ENCODE measurements at places on chromosomes 16 and 17. TPM values are rescaled to one million over a fixed set of nuclear protein-coding genes. Genes with fewer than 3 reads are reported as not detected.

FLCN gene
- 38.8 TPM for total RNA-seq

TBC1D3C gene
- total RNA-seq, result not detected

- DNase-seq, result no peak
These were observed 444.3 kb downstream of the KCNJ2 start for GRCh38 chr17:70613681-70614080.

- peak; percentile 74 for DNase-seq
These were observed 3.1 kb downstream of the CACNB1 start for GRCh38 chr17:39194089-39194984.

DNA sequence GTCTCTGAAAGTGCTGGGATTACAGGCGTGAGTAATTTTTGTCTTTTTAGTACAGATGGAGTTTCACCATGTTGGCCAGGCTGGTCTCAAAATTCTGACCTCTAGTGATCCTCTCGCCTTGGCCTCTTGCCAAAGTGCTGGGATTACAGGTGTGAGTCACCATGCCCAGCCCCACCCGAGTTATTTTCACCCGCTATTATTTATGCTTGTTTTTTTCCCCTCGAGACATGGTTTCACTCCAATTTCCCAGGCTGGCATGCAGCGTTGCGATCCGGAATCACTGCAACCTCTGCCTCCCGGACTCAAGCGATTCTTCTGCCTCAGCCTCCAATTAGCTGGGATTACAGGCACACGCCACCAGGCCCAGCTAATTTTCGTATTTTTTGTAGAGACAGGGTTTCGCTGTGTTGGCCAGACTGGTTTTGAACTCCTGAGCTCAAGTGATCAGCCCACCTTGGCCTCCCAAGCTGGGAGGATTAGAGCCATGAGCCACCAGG is 9.2 kb downstream of the RPL23 start:
- DNase-seq, result peak; percentile 49

- DNase-seq, result no peak
These were observed 76.0 kb downstream of the VMP1 start for GRCh38 chr17:59783221-59784047.

DNA sequence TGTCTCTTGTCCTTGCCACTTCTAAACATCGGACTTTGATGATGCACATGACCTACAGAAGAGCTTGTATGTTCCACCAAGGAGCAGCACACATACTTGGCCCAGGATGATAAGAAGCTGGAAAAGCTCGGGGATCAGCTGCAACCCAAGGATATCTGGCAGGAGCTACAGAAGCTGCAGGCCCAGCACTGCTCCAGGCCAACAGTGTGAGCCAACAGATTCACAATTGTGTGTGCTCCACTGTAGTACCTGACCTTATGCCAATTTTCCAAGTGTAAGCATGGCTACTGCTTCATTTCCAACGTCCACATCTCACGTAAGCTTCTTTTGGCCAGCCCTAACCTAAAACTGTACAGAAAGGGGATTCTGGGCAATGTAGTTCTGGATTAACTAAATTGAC is 83.4 kb downstream of the COX10 start:
- DNase-seq, result peak; percentile 62
